ENCODE measurements at places on chromosomes 4 and X. TPM values are rescaled to one million over a fixed set of nuclear protein-coding genes. Genes with fewer than 3 reads are reported as not detected.

DNA sequence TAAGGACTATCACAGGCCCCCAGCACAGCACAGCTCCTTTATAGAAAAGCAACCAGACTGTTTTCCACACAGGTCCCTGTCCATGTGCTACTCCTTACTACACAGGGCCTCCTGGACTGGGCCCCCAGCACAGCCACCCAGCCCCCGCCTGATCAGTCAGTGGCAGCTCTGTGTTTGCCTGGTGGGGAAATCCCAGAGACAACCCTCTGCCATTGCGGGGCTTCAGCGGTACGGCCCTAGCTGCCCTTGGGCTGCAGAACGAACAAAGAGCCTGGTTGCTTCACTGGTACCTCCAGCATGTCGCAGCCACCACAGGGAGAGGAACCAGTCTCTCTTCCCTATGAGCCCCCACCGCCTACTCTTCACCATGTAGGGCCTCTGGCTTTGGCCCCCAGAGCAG is 30.7 kb downstream of the CBR4 start:
- H3K4me3 ChIP-seq, result no peak overlapping the region
- DNase-seq, result no peak
- no peaks in the 10 kb centered on the region for H3K4me1 ChIP-seq
- peaks cover 48% of the 10 kb centered on the region for H3K36me3 ChIP-seq
- H3K27ac ChIP-seq, result no peak overlapping the region
- H3K27me3 ChIP-seq, result no peaks in the 10 kb centered on the region

- H3K4me3 ChIP-seq, result no peak overlapping the region
- no peaks in the 10 kb centered on the region for H3K27me3 ChIP-seq
- no peaks in the 10 kb centered on the region for H3K4me1 ChIP-seq
These were observed 119.5 kb upstream of the JADE1 start for GRCh38 chr4:128690011-128690410.

NKX6-1 gene
- not detected for total RNA-seq

DNA sequence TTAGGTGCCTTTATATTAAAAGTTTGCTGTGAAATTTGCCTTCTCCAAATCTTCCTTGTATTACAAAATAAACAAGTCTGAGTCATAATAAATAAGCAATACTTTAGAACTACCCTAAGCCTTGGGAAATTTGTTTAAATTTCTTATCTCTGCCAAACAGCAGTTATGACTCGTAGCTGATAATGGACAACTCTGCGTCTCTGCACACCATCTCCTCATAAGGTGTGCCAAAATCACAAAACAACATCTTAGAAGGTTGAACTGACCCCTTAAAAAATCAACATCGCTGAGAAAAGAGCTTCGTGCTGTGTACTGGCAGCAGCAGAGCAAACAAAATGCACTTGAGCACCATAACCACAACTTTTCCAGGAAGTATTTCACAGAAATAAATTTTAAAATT is 22.0 kb downstream of the OR13H1 start:
- no peaks in the 10 kb centered on the region for H3K27me3 ChIP-seq
- no peak overlapping the region for H3K4me3 ChIP-seq
- no peak overlapping the region for H3K27ac ChIP-seq
- H3K4me1 ChIP-seq, result no peaks in the 10 kb centered on the region
- H3K36me3 ChIP-seq, result no peaks in the 10 kb centered on the region
- no peak for DNase-seq

GRCh38 chrX:15269618-15270521 is at the start of gene ASB9:
ASB9 (minus strand) TSS chrX:15270083; CDS start chrX:15269874, 209 bp downstream.
- no peaks in the 10 kb centered on the region for H3K27me3 ChIP-seq
- H3K4me1 ChIP-seq, result no peaks in the 10 kb centered on the region
- DNase-seq, result peak; percentile 55
- no peak within 1 kb of the TSS for H3K27ac ChIP-seq
- no peaks in the 10 kb centered on the region for H3K36me3 ChIP-seq

- no peak overlapping the region for H3K27ac ChIP-seq
- H3K4me1 ChIP-seq, result no peaks in the 10 kb centered on the region
- no peaks in the 10 kb centered on the region for H3K27me3 ChIP-seq
- H3K4me3 ChIP-seq, result no peak overlapping the region
- H3K36me3 ChIP-seq, result no peaks in the 10 kb centered on the region
- no peak for DNase-seq
These were observed 8.9 kb downstream of the CLCN4 start for GRCh38 chrX:10165580-10166247.

- H3K4me3 ChIP-seq, result no peak overlapping the region
- no peak overlapping the region for H3K27ac ChIP-seq
- H3K4me1 ChIP-seq, result no peaks in the 10 kb centered on the region
- no peaks in the 10 kb centered on the region for H3K27me3 ChIP-seq
- H3K36me3 ChIP-seq, result no peaks in the 10 kb centered on the region
- DNase-seq, result no peak
These were observed 1825.7 kb upstream of the ADGRL3 start for GRCh38 chr4:59374416-59374815.

DNA sequence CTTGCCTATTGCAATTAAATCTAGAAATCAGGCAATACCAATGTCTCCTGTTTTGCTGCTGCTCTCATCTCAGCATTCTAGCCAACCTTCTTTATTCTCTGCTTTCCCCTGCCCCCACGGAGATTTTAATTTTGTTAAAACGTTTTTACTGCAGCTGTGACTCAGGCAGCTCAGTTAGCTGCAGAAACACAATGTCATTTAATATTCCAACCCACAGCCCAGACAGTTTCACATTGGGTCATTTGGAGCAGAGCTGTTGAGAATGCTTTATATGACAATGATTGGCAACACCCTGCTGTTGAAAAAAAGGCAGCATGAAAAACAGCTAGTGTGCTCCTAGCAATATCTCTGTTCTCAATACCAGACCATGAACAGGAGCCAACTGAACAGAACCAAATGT is 12.6 kb upstream of the SLC10A4 start:
- H3K27ac ChIP-seq, result peak overlapping the region; percentile 87
- H3K27me3 ChIP-seq, result no peaks in the 10 kb centered on the region
- no peak for DNase-seq
- H3K36me3 ChIP-seq, result no peaks in the 10 kb centered on the region

DNA sequence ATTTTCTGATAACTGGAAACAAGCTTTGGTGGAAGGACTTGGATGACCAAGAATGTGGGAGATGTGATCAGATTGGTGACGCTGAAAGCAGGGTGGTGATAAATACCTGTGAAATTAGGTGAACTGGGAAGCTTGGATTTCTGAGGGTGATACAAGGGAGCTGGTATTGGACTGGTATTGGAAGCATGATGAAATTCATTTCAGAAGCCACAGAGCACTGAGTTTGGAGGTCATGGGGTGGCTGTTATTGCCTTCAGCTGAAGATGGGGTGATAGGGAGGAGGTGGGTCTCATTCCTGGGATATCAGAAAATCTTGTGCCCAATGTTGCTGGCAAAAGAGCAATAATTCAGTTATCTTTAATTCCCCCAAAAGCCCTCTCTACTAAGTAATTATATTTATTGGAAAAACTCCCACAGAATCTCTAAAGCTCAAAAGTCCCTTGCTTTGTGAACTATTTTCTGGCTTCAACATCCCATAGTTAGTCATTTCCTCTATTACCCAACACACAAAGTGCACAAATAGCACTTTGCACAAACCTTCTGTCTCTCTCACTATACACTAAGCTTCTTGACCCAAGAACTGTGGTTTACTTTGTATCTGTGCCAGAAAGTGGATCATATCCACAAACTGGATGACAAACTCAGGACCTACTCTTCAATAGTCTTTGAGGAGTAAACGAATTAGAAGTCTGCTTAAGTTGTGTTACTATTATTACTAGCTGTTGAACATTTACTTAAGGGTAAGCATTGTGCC is 23.1 kb upstream of the CAMK2D start:
- no peak for DNase-seq
- no peak overlapping the region for H3K27ac ChIP-seq
- no peaks in the 10 kb centered on the region for H3K4me1 ChIP-seq
